Large intestine (tissue), 12 donors: ENCODE measurements at places on chromosomes 16 and 17. TPM values are rescaled to one million over a fixed set of nuclear protein-coding genes. Genes with fewer than 3 reads are reported as not detected.
A peak's percentile ranks its signal among the peaks of the same experiment; 100 is the strongest.

DNA sequence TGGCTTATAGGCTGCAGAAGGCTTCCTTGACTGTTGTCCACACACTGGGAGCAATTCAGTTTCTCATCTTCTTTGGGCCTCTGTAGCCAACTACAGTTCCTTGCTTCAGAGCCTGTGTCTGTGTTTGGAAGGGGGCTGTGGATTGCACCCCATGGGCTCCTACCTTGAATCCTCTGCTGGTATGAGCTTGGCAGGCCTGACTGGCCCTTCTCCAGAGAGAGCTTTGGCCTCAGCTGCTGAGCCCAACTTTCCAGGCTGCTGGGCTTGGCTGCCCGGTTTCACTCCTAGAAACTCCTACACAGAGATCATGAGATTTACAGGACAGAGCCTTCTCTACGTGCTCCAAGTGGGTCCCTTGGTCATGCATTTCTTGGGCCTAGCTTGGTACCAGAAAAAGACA, 354.4 kb downstream of the SNX29 start:
- H3K4me1 ChIP-seq: peaks cover 4% of the 10 kb centered on the region
- no peaks in the 10 kb centered on the region for H3K36me3 ChIP-seq
- no peaks in the 10 kb centered on the region for H3K27me3 ChIP-seq
- H3K27ac ChIP-seq: no peak overlapping the region
- DNase-seq: no peak
- H3K4me3 ChIP-seq: no peak overlapping the region

The NHLRC4 gene
- 2.0 TPM for polyA plus RNA-seq

- H3K27ac ChIP-seq: peak overlapping the region; percentile 55
- peak; percentile 80 for DNase-seq
- peaks cover 16% of the 10 kb centered on the region for H3K27me3 ChIP-seq
- peak overlapping the region; percentile 19 for H3K4me3 ChIP-seq
- peaks cover 27% of the 10 kb centered on the region for H3K4me1 ChIP-seq
- no peaks in the 10 kb centered on the region for H3K36me3 ChIP-seq
Measured at GRCh38 chr16:73071131-73071940, 23.4 kb upstream of the ZFHX3 start.

The ACSM2A gene
- polyA plus RNA-seq: 0.30 TPM

DNA sequence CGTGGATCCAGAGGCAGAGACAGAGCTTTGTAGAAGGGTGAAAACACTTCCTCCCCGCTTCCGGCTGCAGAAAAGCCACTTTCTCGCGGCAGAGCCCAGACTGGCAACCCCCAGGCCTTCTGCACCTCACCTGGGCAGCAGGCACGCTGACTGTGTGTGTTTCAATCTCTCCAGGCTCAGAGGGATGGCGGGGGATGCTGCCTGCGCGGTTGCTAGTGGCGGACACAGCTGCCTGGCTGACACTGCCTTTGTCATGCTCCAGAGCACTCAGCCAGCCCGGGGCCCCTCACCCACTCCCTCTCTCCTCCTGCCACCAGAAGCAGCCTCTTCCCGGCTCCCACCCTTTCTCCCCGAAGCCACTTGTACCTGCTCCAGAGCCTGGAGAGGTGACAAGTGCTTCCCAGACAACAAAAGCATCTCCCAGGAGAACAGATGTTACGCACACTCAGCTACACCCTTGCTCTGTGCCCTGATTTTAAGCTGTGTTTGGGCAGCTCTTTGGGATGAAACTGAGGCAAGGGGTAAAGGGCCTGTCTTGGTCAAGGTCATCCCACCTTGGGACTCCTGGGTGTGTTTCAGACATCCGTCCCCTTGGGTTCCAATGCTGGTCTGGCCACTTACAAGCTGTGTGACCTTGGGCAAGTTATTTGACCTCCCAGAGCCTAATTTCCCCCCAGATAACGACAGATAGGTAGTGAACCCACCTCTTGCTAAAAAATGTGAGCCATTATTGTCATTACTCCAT, 9.2 kb upstream of the GLIS2 start:
- peaks cover 2% of the 10 kb centered on the region for H3K36me3 ChIP-seq
- H3K4me1 ChIP-seq: peaks cover 21% of the 10 kb centered on the region
- peak overlapping the region; percentile 69 for H3K27ac ChIP-seq
- no peaks in the 10 kb centered on the region for H3K27me3 ChIP-seq
- peak overlapping the region; percentile 63 for H3K4me3 ChIP-seq
